Lung (tissue), 17 donors: ENCODE measurements at places on chromosomes 1 and 21.
A peak's percentile ranks its signal among the peaks of the same experiment; 100 is the strongest.

- no peak overlapping the region for H3K27ac ChIP-seq
- no peaks in the 10 kb centered on the region for H3K4me1 ChIP-seq
- peaks cover 52% of the 10 kb centered on the region for H3K36me3 ChIP-seq
- no peak overlapping the region for H3K4me3 ChIP-seq
These were observed 9.4 kb downstream of the NCSTN start for GRCh38 chr1:160352555-160352954.

- no peaks in the 10 kb centered on the region for H3K36me3 ChIP-seq
- no peak overlapping the region for H3K4me3 ChIP-seq
- no peak overlapping the region for H3K27ac ChIP-seq
- DNase-seq = no peak
- H3K4me1 ChIP-seq = no peaks in the 10 kb centered on the region
These were observed 14.8 kb upstream of the NID1 start for GRCh38 chr1:236079703-236080102.

DNA sequence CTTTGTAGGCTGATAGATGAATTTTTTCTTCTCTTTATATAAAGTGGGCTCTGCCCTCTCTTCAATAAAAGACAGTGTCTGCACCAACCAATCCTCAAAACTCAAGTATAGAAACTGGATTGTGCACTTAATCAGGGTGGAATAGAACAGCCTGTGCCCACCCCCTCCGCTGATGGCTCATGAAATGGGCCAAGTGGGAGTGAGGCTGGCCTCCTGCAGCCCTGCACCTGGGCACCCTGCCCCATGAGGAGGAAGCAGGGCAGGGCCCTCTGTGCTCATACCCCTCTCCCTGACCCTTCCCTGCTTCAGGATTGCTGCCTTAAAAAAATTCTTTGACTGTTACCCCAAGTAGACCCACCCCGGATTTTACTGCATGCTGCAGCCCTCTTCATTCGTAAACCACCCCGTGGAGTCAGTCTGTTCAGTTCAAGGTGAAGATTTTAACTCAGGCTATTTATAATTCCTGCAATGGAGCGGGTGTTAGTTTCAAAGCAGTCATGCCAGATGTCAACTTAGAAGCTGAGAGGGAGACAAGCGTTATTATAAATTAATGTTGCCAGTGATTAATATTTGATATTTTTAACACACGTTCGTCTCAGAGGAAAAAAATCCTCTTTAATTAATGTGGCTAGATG, 15.8 kb downstream of the PROK1 start:
- no peaks in the 10 kb centered on the region for H3K36me3 ChIP-seq
- no peak overlapping the region for H3K4me3 ChIP-seq
- peaks cover 2% of the 10 kb centered on the region for H3K27me3 ChIP-seq
- H3K4me1 ChIP-seq = no peaks in the 10 kb centered on the region

- no peaks in the 10 kb centered on the region for H3K36me3 ChIP-seq
- no peak overlapping the region for H3K27ac ChIP-seq
- H3K27me3 ChIP-seq = no peaks in the 10 kb centered on the region
- no peaks in the 10 kb centered on the region for H3K4me1 ChIP-seq
These were observed 104.2 kb upstream of the SLC45A1 start for GRCh38 chr1:8213676-8214075.

GRCh38 chr21:34933609-34934335, 115.3 kb downstream of the RUNX1 start:
- H3K27me3 ChIP-seq = peaks cover 2% of the 10 kb centered on the region
- H3K4me3 ChIP-seq = no peak overlapping the region
- H3K4me1 ChIP-seq = peaks cover 18% of the 10 kb centered on the region
- H3K36me3 ChIP-seq = no peaks in the 10 kb centered on the region
- H3K27ac ChIP-seq = peak overlapping the region; percentile 17
- no peak for DNase-seq

DNA sequence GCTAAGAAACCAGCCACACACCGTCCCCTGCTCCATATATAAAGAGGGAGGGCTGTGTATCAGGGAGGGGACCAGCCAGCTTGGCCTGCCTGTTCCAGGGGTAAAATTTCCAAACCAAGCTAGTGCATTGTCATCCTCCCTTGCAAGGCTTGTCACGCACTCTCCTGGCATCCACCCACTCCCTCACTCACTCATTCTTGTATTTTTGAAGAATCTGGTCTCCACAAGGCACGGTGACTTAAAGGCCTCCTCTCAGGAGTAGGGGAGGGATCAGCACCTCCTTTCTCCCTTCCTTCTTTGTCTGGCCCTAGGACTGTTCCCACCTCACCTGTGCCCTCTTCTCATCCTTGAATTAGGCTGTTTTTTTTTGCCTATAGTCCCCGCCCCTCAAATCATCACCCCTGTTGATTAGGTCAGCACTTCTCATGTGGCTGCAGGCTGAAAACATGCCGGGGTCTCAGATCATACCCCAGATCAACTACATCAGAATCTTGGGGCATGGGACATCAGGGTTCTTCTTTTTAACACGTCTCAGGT, 5.0 kb downstream of the ABCA4 start:
- H3K36me3 ChIP-seq = no peaks in the 10 kb centered on the region
- no peak for DNase-seq
- H3K27ac ChIP-seq = no peak overlapping the region
- no peaks in the 10 kb centered on the region for H3K27me3 ChIP-seq

DNA sequence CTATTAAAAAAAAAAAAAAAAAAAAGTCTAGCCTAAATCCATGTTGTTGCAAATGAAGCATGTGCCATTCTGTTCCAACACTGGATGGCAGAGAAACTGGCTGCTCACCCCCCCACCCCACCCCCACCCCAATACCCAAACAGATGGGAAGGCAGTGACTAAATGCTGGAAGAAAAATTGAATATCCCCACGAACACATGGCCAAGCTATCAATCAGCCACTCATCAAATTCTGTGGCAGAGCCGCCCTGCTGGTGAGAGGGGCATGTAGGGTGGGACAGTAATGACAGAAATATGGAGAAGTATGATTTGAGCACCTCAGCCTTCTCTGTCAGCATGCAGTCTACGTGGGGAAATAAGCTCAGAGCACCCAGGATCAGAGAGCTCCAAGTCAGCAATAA, 34.1 kb downstream of the OPTC start:
- H3K4me3 ChIP-seq = no peak overlapping the region
- no peak overlapping the region for H3K27ac ChIP-seq
- DNase-seq = no peak
- H3K27me3 ChIP-seq = no peaks in the 10 kb centered on the region

DNA sequence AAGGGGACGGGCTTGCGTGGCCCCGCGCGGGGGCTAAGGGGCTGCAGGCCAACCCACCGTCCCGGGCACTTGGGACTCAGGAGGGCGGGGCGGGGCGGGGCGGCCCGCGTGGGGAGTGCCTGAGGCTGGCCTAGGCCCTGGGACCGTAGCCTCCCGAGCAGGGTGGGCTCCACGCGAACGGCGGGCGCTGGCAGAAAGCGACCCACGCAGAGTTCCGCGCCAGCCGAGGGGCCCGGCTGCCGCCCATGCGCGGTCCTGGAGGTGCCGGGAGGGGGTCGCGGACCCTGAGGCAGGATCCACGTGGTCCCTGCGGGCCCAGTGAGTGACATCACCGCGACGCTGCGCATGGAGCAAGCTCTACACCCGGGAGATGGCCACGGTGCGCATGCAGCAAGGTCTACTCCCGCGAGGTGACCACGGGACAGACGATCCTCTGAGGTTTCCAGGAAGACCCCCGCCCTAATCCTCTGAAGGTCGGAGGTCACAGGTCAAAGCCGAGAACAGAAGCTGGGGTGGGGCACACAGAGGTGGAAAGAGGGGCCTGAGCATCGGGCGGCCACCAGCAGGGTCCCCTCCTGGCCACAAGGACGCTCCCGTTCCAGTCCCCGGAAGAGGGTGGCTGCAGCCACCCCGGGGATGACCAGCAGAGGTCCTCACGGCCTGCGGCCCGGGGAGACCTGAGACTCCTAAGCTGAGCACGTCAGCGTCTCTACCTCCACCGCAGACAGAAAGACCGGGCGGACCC, 13.5 kb upstream of the SLC19A1 start:
- DNase-seq = peak; percentile 79
- no peaks in the 10 kb centered on the region for H3K36me3 ChIP-seq
- H3K27me3 ChIP-seq = no peaks in the 10 kb centered on the region
- H3K4me1 ChIP-seq = no peaks in the 10 kb centered on the region

GRCh38 chr1:216702170-216702569, 21.1 kb downstream of the ESRRG start:
- no peak for DNase-seq
- H3K27ac ChIP-seq = no peak overlapping the region
- no peak overlapping the region for H3K4me3 ChIP-seq
- no peaks in the 10 kb centered on the region for H3K27me3 ChIP-seq

DNA sequence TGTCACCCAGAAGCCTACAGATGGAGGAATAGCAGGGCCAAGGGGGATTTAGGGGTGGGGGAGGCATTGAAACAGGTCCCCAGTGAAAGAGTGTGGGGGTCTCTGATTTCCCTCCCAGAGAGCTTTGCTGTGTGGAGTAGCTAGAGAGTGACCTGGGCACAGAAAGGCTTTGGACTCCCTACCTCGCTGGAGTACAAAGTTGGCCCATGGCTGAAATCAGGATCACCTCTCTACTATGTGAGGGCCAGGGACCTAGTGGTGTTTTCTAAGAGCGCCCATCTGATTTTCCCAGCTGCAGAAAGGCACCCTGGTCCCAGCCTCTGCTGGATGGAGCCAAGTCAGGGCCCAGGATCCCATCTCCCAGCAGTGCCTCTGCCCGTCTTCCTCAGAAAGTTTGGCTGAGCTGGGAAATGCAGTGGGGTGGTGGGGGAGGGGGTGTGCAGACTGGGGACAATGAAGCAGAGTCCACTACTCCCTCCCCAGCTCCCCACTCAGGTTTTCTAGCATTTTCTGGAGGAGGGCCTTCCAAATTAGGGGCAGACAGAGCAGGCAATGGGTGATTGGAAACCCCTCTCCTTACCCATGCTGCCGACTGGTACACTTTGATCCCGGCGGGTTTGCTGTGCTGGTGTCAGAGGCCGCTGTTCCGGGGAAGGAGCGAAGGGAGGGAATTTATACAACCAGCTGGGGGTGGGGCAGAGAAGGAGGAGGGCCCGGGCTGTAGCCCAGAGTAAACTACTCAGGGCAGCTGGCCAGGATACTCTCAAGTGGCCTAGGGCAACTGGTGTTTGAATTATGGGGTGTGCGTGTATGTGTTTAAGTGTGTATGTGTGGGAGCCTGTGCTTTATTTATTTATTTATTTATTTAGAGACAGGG, at the start of gene SELENBP1:
TSS of gene SELENBP1 (minus strand) at position 648 of the 877 bp plus-strand sequence. CDS start at position 584, 64 bp downstream.
- H3K4me3 ChIP-seq = peak within 1 kb of the TSS; percentile 39
- peak; percentile 96 for DNase-seq
- H3K27ac ChIP-seq = peak within 1 kb of the TSS; percentile 17
- no peaks in the 10 kb centered on the region for H3K36me3 ChIP-seq
- no peaks in the 10 kb centered on the region for H3K27me3 ChIP-seq
- peaks cover 7% of the 10 kb centered on the region for H3K4me1 ChIP-seq

DNA sequence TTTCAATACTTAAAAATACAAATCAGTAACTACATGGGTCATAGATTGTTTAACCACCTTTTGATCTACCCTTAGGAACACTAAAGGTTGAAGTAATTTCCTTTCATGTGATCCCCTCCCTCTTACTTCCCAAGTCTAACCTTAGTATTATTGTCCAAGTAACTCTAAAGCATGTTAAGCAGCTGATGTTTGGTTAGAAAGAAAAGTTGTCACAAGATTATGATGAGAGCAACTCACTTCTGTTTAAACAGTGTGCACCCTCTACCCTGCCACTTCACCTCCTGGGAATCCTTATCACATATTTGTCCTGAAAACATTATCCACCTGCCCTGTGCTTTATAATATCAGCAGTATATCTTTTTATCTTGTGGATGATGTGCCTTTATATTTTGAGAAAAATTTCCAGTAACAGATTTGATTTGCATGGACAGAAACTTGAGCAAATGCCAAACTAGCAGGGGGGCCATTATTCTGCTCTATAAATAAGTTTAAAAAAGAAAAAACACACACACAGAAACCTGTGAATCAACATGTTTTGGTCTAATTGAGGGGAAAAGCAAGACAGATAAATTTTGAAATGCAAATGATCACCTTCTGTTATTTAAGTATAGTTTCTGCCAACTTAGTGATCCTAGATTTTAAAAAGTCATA, 194.3 kb downstream of the RPS6KC1 start:
- no peak overlapping the region for H3K4me3 ChIP-seq
- H3K4me1 ChIP-seq = no peaks in the 10 kb centered on the region
- no peak for DNase-seq
- H3K36me3 ChIP-seq = peaks cover 14% of the 10 kb centered on the region
- no peaks in the 10 kb centered on the region for H3K27me3 ChIP-seq
- no peak overlapping the region for H3K27ac ChIP-seq
